Activated naive CD8-positive, alpha-beta T cell treated with anti-CD3 and anti-CD28 coated beads for 36 hours (primary cell): ENCODE measurements at places on chromosomes 5 and 9. TPM values are rescaled to one million over a fixed set of nuclear protein-coding genes. Genes with fewer than 3 reads are reported as not detected.

DNA sequence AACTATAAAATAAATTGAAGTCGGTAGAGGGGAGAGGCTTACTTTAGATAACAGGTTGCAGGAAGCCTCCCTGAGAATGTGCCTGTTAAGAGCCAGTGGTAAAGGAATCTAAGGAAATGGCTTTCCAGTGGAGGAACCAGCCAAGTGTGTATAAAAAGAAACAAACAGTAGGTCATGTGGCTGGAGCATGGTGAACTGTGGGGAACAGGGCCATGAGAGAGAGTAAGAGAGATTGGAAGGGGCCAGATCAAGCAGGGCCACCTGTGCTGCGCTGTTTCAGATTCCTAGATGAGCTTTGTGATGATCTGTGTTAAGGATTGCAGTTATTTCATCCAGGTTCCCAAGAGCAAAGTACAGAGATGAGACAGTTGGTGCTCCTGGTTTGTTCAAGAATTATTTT, 152.7 kb upstream of the SGCD start:
- no peaks in the 10 kb centered on the region for H3K4me1 ChIP-seq
- H3K36me3 ChIP-seq, result no peaks in the 10 kb centered on the region

- no peaks in the 10 kb centered on the region for H3K4me1 ChIP-seq
- no peaks in the 10 kb centered on the region for H3K36me3 ChIP-seq
- H3K27ac ChIP-seq, result no peak overlapping the region
- DNase-seq, result no peak
Observed at GRCh38 chr5:82346399-82347165, 68.4 kb upstream of the RPS23 start.

GRCh38 chr9:131583836-131584555, 38.7 kb downstream of the PRRT1B start:
- H3K36me3 ChIP-seq, result peaks cover 26% of the 10 kb centered on the region
- no peak for DNase-seq
- peaks cover 27% of the 10 kb centered on the region for H3K4me1 ChIP-seq
- no peaks in the 10 kb centered on the region for H3K27me3 ChIP-seq

- no peak overlapping the region for H3K27ac ChIP-seq
- no peaks in the 10 kb centered on the region for H3K36me3 ChIP-seq
- H3K4me3 ChIP-seq, result no peak overlapping the region
- no peak for DNase-seq
- no peaks in the 10 kb centered on the region for H3K4me1 ChIP-seq
Observed at GRCh38 chr5:63768221-63768620, 194.0 kb downstream of the HTR1A start.

- DNase-seq, result no peak
- no peaks in the 10 kb centered on the region for H3K4me1 ChIP-seq
- H3K4me3 ChIP-seq, result no peak overlapping the region
- no peaks in the 10 kb centered on the region for H3K36me3 ChIP-seq
Observed at GRCh38 chr5:154095904-154096303, 57.1 kb downstream of the MFAP3 start.

DNA sequence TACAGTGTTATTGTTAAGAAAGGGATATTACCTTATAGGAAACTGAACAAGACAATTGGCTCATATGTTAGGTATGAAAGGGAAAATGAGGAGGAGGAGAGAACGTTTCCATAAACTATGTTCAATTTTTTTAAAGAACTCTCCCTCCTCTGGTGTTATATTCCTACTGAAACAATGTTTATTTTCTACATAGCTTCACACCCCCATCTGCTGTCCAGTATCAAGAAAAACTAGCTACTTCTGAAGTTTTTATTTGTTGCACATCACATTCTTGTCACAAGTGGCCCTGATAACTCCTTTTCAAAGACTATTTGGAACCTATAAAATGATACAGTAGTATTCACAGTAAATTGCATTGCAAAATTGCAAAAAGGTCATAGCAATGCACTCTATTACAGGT, 223.4 kb upstream of the FAM174A start:
- H3K4me3 ChIP-seq, result no peak overlapping the region
- H3K4me1 ChIP-seq, result no peaks in the 10 kb centered on the region
- no peak for DNase-seq
- no peak overlapping the region for H3K27ac ChIP-seq

GRCh38 chr5:95853490-95853889, 31.0 kb upstream of the GLRX start:
- H3K4me1 ChIP-seq, result peaks cover 6% of the 10 kb centered on the region
- DNase-seq, result no peak
- no peaks in the 10 kb centered on the region for H3K27me3 ChIP-seq
- no peaks in the 10 kb centered on the region for H3K36me3 ChIP-seq

DNA sequence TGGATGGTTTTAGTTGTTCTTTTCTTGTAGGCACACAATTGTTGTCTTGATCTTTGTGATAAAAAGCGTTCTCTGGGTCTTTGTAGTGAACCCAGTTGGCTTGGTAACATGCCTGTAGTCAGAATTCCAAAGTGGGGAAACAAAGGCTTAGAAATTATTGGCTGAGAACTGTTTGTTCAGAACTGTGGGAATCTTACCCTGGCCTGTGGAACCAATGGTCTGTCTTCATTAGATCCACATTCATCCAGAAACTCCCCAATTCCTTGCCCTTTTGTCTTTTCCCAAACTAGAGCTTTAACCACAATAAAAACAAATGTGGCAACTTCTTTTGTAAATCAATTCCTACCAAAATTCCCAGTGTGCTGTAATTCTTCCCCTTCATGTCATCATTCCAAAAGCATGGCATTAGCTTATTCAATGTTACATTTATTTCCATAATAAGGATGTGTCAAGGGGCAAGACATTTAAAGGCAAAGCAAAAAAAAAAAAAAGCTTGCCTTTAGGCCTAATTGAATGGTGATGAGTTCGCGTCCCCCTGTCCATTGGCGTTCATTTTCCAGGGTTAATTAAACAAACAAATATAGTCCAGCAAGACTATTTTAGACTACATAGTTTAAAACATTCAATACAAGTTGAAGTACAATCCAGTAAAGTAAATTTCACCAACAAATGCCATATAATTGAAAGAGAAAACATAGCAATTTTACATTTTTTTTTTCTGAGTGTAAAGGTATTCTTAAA, 249.8 kb upstream of the ZNF608 start:
- DNase-seq, result no peak
- no peaks in the 10 kb centered on the region for H3K4me1 ChIP-seq
- H3K27ac ChIP-seq, result no peak overlapping the region
- no peaks in the 10 kb centered on the region for H3K36me3 ChIP-seq
- H3K4me3 ChIP-seq, result no peak overlapping the region

DNA sequence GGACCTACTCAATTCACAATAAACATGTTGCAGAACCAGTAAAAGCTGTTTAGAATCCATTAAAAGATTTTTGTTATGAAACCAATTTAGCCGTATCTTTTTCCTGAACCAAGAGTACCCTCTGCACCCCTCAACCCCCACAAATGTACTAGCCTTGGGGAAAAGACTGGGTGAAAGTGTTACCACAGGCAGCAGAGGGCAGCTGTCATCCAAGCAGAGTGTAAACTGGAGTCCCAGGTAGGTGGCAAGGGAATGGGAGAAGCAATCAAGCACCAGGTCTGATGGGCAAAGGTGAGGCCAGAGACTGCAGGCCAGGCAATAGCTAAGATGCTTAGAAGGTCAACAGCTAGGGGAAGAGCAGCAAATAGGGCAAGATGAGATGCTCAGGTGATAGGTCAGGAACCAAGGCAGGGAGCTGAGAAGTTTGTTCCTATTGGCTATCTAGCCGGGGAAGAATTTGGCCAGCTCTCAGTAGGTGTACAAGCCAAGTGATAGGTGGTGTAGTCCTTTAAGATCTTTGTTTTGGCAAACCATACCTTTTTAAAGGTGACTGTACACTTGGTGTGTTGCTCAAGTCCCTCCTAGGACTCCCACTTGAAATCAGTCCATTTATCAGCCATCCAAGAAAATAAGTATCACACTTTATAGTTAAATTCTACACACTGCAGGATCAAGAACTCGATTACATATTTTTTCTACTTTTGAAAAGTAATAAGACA, 77.8 kb upstream of the CCDC112 start:
- peaks cover 4% of the 10 kb centered on the region for H3K27me3 ChIP-seq
- H3K4me1 ChIP-seq, result no peaks in the 10 kb centered on the region
- no peak overlapping the region for H3K27ac ChIP-seq
- no peak for DNase-seq
- H3K4me3 ChIP-seq, result no peak overlapping the region
- H3K36me3 ChIP-seq, result no peaks in the 10 kb centered on the region

DNA sequence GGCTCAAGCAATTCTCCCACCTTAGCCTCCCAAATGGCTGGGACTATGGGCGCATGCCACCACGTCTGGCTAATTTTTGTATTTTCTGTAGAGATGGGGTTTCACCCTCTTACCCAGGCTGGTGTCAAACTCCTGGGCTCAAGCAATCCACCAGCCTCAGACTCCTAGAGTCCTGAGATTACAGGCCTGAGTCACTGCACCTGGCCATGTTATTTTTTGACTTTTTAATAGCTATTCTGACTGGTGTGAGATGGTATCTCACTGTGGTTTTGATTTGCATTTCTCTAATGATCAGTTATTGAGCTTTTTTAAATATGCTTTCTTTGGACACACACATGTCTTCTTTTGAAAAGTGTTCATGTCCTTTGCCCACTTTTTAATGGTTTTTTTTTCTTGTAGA, 38.2 kb downstream of the FBXW2 start:
- no peak overlapping the region for H3K4me3 ChIP-seq
- no peak overlapping the region for H3K27ac ChIP-seq
- DNase-seq, result no peak
- no peaks in the 10 kb centered on the region for H3K36me3 ChIP-seq
- peaks cover 26% of the 10 kb centered on the region for H3K4me1 ChIP-seq

GRCh38 chr9:103707181-103707580, 386.9 kb upstream of the SMC2 start:
- DNase-seq, result no peak
- H3K27ac ChIP-seq, result no peak overlapping the region
- H3K27me3 ChIP-seq, result no peaks in the 10 kb centered on the region
- H3K36me3 ChIP-seq, result no peaks in the 10 kb centered on the region
- H3K4me3 ChIP-seq, result no peak overlapping the region

GRCh38 chr9:21523021-21524014, 41.2 kb upstream of the IFNE start:
- DNase-seq, result no peak
- no peaks in the 10 kb centered on the region for H3K4me1 ChIP-seq
- no peaks in the 10 kb centered on the region for H3K27me3 ChIP-seq
- H3K36me3 ChIP-seq, result peaks cover 30% of the 10 kb centered on the region
- H3K27ac ChIP-seq, result no peak overlapping the region
- no peak overlapping the region for H3K4me3 ChIP-seq

- H3K36me3 ChIP-seq, result no peaks in the 10 kb centered on the region
- no peaks in the 10 kb centered on the region for H3K4me1 ChIP-seq
- DNase-seq, result no peak
Observed at GRCh38 chr5:143541943-143542797, 138.7 kb upstream of the NR3C1 start.

GRCh38 chr9:84393266-84393950, 52.9 kb upstream of the SLC28A3 start:
- no peak overlapping the region for H3K4me3 ChIP-seq
- H3K4me1 ChIP-seq, result no peaks in the 10 kb centered on the region
- no peak overlapping the region for H3K27ac ChIP-seq

- no peak for DNase-seq
- peaks cover 8% of the 10 kb centered on the region for H3K4me1 ChIP-seq
- H3K27me3 ChIP-seq, result no peaks in the 10 kb centered on the region
- no peak overlapping the region for H3K4me3 ChIP-seq
Observed at GRCh38 chr5:107985144-107985543, 314.4 kb upstream of the EFNA5 start.

- no peak overlapping the region for H3K27ac ChIP-seq
- DNase-seq, result no peak
- no peaks in the 10 kb centered on the region for H3K27me3 ChIP-seq
- no peaks in the 10 kb centered on the region for H3K4me1 ChIP-seq
- H3K4me3 ChIP-seq, result no peak overlapping the region
Observed at GRCh38 chr9:27387722-27388121, 90.8 kb upstream of the EQTN start.

GRCh38 chr5:9786380-9787360, 156.5 kb upstream of the TAS2R1 start:
- no peak overlapping the region for H3K27ac ChIP-seq
- no peaks in the 10 kb centered on the region for H3K36me3 ChIP-seq
- H3K4me1 ChIP-seq, result no peaks in the 10 kb centered on the region
- no peak overlapping the region for H3K4me3 ChIP-seq
- H3K27me3 ChIP-seq, result no peaks in the 10 kb centered on the region

- H3K36me3 ChIP-seq, result peaks cover 2% of the 10 kb centered on the region
- peaks cover 4% of the 10 kb centered on the region for H3K27me3 ChIP-seq
- H3K27ac ChIP-seq, result no peak overlapping the region
- DNase-seq, result no peak
Observed at GRCh38 chr5:41707853-41708603, 162.2 kb downstream of the OXCT1 start.

GRCh38 chr9:110257956-110258355, 1.6 kb upstream of the TXN start:
- no peak for DNase-seq
- H3K27ac ChIP-seq, result no peak overlapping the region
- H3K4me3 ChIP-seq, result no peak overlapping the region

GRCh38 chr9:85001925-85002324, 332.4 kb downstream of the NTRK2 start:
- no peak overlapping the region for H3K27ac ChIP-seq
- H3K4me1 ChIP-seq, result no peaks in the 10 kb centered on the region
- H3K4me3 ChIP-seq, result no peak overlapping the region
- peaks cover 16% of the 10 kb centered on the region for H3K27me3 ChIP-seq

DNA sequence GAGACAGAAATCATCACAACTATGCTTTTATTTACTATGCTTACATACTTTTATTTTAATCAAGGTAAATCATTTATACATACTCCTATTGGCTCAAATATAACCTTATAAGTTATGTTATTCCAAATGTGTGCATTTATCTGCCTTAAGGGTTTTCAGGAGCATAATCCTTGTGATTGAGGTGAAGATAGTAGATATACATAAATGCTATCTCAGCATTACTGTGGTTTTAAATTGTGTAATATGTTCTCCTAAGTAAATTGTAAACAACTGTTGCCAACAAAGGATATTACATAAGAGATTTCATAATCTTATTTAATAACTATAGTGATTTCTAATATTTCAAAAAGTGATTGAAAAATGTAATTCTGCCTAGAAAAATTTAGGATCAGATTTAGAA, 1374.8 kb upstream of the DMAC1 start:
- H3K36me3 ChIP-seq, result no peaks in the 10 kb centered on the region
- DNase-seq, result no peak
- H3K4me1 ChIP-seq, result no peaks in the 10 kb centered on the region
- no peak overlapping the region for H3K27ac ChIP-seq
- H3K4me3 ChIP-seq, result no peak overlapping the region

- no peaks in the 10 kb centered on the region for H3K36me3 ChIP-seq
- H3K4me1 ChIP-seq, result no peaks in the 10 kb centered on the region
- no peak overlapping the region for H3K27ac ChIP-seq
- peaks cover 4% of the 10 kb centered on the region for H3K27me3 ChIP-seq
Observed at GRCh38 chr9:137434498-137435380, 6.4 kb downstream of the ENTPD8 start.

The SLC34A3 gene
- total RNA-seq, result not detected

The GLRA1 gene
- total RNA-seq, result not detected

The PDZD2 gene
- 0.42 TPM for total RNA-seq

The DNAJC25 gene
- 6.5 TPM for total RNA-seq

The PCDHGA1 gene
- total RNA-seq, result not detected

The RPP25L gene
- 31.6 TPM for total RNA-seq
